ENCODE measurements at places on chromosomes 6 and 20. TPM values are rescaled to one million over a fixed set of nuclear protein-coding genes. Genes with fewer than 3 reads are reported as not detected.

CYP21A2 gene
- not detected for total RNA-seq

WFDC8 gene
- total RNA-seq = not detected

FOXQ1 gene
- not detected for total RNA-seq

ROMO1 gene
- total RNA-seq = 171 TPM

MAVS gene
- 35.7 TPM for total RNA-seq

MTFR2 gene
- total RNA-seq = 4.8 TPM

IRF4 gene
- 0.29 TPM for total RNA-seq
